ENCODE measurements at places on chromosomes 4 and X. TPM values are rescaled to one million over a fixed set of nuclear protein-coding genes. Genes with fewer than 3 reads are reported as not detected.

Gene RRH
- 0.37 TPM for total RNA-seq

Gene PABPC4L
- total RNA-seq = not detected

- DNase-seq = no peak
Observed at GRCh38 chr4:31069151-31069550, 349.0 kb downstream of the PCDH7 start.

DNA sequence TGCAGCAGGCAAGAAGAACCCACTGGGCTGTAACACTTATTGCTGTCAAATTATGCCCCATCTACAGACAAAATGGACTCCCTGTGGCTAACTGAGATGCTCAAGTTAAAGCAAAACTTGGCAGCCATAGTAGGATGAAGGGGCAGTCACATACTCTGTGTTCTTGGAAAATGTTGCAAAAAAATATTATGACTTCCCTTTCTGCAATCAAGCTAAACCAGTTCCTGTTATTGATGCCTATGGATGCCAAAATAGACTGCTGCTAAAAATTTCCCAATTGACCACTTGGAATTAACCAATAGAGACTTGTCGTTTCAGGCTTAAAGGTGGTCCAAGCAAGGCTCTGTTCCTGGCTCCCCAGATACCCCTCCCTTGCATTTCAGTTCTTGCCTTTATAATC, 49.5 kb downstream of the IQCM start:
- no peak for DNase-seq
